Thoracic aorta (tissue), 2 donors: ENCODE measurements at places on chromosomes 4 and X. TPM values are rescaled to one million over a fixed set of nuclear protein-coding genes. Genes with fewer than 3 reads are reported as not detected.

DNA sequence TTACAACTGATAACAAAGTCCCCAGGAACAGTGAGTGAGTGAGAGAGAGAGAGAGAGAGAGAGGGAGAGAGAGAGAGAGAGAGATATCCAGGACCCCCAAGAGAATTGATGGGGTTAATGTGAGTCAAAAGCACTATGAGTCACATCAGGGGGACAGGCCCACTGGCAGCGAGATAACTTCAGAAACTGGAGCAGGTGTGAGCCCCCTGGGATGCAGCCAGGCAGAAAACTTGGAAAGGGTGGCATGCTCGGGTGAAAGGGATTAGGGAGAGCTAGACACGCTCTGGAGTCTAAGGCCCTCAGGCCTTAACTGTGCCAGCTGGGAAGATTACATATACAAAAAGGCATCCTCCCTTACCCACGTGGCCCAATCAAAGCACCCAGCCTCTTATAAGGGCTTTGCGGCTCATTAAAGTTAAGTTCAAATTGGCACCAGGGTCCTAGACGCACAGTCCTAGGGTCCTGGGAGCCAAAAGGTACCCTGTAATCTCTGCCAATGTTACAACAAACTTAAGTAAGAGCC lies 841 bp downstream of the ACOT9 start:
- DNase-seq, result no peak

The PABPC1L2B gene
- not detected for total RNA-seq

GRCh38 chrX:48003367-48003757 lies 427 bp downstream of the ZNF182 start:
- DNase-seq, result no peak

DNA sequence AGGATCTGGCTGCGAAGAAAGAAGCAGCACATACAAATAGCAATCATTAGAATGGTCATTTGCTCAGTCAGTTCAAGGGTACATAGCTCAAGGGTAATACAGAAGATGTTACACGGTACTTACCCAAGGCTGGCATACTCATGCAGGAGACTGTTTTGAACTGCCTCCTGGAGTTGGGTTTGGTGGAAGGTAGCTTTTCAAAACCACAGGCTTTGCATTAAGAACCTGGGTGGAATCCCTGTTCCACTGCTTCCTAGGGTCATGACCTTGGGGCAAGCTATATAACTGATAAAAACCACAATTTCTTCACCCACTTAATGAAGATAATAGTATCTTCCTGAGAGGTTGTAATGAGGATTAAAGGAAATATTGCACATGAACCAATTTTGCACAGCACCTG lies 36.5 kb downstream of the TBC1D9 start:
- no peak for DNase-seq

The POLN gene
- total RNA-seq, result 3.2 TPM

DNA sequence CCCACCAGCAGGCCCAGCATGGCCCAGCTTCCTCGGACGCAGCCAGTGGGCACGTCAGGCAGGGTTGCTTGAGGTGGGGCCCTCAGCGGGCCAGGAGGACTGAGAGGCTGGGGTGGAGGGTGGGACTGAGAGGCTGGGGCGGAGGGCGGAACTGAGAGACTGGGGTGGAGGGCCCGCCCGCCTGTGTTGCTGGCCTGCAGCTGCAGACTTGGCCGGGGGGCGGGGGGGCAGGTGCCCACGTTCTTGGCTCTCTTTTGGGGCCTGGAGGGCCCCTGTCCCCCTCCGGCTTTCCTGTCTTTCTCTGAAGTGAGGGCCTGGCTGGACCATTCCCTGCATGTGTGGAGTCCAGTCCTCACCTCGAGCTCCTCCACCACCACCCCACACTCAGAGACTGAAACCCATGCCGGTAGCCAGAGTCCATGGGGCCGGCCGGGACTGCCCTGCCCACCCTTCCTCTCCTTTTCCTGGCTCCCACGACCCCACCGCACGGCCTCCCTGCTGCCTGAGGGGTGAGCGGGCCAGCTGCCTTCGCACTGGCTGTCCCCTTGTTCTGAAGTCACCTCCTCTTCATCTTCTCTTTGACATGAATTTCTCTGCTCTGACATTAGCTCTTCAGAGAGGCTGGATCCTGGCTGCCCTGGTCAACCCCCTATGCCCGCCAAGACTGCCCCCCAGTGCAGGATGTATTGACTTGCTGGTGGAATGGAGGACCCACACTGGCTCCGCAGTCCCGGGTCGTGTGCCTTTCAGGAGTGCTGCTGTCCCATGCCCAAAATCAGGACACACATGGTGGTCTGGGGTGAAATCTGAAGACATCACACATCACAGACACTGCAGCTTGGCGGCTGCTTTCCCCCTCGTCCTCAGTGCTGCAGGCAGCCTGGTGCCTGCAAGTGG lies 10.1 kb upstream of the NKX1-1 start:
- DNase-seq, result no peak

DNA sequence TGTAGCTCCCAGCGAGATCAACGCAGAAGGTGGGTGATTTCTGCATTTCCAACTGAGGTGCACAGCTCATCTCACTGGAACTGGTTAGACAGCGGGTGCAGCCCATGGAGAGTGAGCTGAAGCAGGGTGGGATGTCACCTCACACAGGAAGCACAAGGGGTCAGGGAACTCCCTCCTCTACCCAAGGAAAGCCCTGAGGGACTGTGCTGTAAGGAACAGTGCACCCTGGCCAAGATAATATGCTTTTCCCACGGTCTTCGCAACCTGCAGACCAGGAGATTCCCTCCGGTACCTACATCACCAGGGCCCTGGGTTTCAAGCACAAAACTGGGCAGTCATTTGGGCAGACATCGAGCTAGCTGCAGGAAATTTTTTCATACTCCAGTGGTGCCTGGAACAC lies 216.4 kb upstream of the TET2 start:
- DNase-seq, result no peak

DNA sequence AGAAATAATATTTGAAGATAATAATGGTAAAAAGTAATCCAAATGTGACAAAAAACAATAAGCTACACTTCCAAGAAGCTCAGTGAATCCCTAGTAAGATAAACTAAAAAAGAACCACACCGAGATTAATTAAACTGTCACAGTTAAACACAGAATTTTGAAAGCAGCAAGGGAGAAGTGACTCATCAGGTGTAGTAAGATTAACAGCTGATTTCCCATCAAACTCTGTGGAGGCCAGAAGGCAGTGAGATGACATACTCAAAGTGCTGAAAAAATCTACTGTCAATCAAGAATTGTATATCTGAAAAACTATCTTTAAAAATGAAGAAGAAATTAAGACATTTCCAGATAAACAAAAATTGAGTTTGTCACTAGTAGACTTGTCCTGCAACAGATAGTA lies 35.3 kb downstream of the STK32B start:
- DNase-seq, result no peak
